Dermis blood vessel endothelial cell (primary cell): ENCODE measurements at places on chromosomes 3 and 15. TPM values are rescaled to one million over a fixed set of nuclear protein-coding genes. Genes with fewer than 3 reads are reported as not detected.

CXCR6 gene
- total RNA-seq, result not detected in 2 replicates

NR2E3 gene
- 0.05 TPM in 1 of 2 replicates, not detected in the other for total RNA-seq

APEH gene
- 128 and 178 TPM in 2 replicates for total RNA-seq

FANCI gene
- total RNA-seq, result 23.1 and 59.0 TPM in 2 replicates

HRG gene
- total RNA-seq, result not detected in 2 replicates

ROBO2 gene
- total RNA-seq, result not detected in 2 replicates

DAZL gene
- total RNA-seq, result not detected in 2 replicates

ZNF620 gene
- 7.4 and 9.7 TPM in 2 replicates for total RNA-seq

IGSF10 gene
- under 0.01 and 0.05 TPM in 2 replicates for total RNA-seq

SLC22A13 gene
- total RNA-seq, result 0.17 and 0.19 TPM in 2 replicates
